ENCODE measurements at places on chromosomes 2 and 18. TPM values are rescaled to one million over a fixed set of nuclear protein-coding genes. Genes with fewer than 3 reads are reported as not detected.

Gene NEU2
- not detected for polyA plus RNA-seq

Gene CCL20
- polyA plus RNA-seq: not detected

Gene SLC39A6
- polyA plus RNA-seq: 28.5 TPM

Gene LRP1B
- polyA plus RNA-seq: 0.03 TPM

Gene CASP10
- polyA plus RNA-seq: 2.0 TPM

Gene FZD7
- polyA plus RNA-seq: 176 TPM

Gene CFAP221
- 0.14 TPM for polyA plus RNA-seq

Gene PPP4R1
- 67.4 TPM for polyA plus RNA-seq

Gene TTLL4
- 63.1 TPM for polyA plus RNA-seq

Gene CBLN2
- not detected for polyA plus RNA-seq

Gene HOXD8
- polyA plus RNA-seq: not detected

Gene SLC5A7
- polyA plus RNA-seq: 0.30 TPM

Gene GAREM2
- polyA plus RNA-seq: 19.9 TPM

Gene PLA2R1
- polyA plus RNA-seq: 0.65 TPM

Gene CDH2
- 12.4 TPM for polyA plus RNA-seq

Gene TTN
- 0.30 TPM for polyA plus RNA-seq

Gene TET3
- 5.5 TPM for polyA plus RNA-seq

Gene FAM168B
- 162 TPM for polyA plus RNA-seq

Gene NOL4
- 0.09 TPM for polyA plus RNA-seq

Gene CIDEA
- polyA plus RNA-seq: 0.06 TPM

Gene SCG2
- 0.27 TPM for polyA plus RNA-seq

Gene PROM2
- polyA plus RNA-seq: 2.6 TPM

Gene FNDC4
- polyA plus RNA-seq: 14.1 TPM

Gene FN1
- polyA plus RNA-seq: 42.4 TPM

Gene GKN1
- polyA plus RNA-seq: not detected

Gene MAP2
- polyA plus RNA-seq: 7.2 TPM

Gene SCYGR4
- not detected for polyA plus RNA-seq

Gene TWIST2
- polyA plus RNA-seq: 5.4 TPM

Gene KCNS3
- polyA plus RNA-seq: 23.0 TPM

Gene CNGA3
- 0.02 TPM for polyA plus RNA-seq

Data from H1 (cell line).